ENCODE measurements at places on chromosomes 6 and 20.

GRCh38 chr20:43849496-43850186, 65.0 kb upstream of the TOX2 start:
- no peak for DNase-seq

GRCh38 chr6:12137480-12137879, 125.4 kb downstream of the HIVEP1 start:
- DNase-seq: no peak

GRCh38 chr6:139917951-139918630, 543.6 kb upstream of the CITED2 start:
- DNase-seq: no peak

GRCh38 chr6:23420659-23421350, 705.2 kb upstream of the NRSN1 start:
- no peak for DNase-seq

- no peak for DNase-seq
These were observed 8.1 kb downstream of the TREML4 start for GRCh38 chr6:41236276-41236675.

DNA sequence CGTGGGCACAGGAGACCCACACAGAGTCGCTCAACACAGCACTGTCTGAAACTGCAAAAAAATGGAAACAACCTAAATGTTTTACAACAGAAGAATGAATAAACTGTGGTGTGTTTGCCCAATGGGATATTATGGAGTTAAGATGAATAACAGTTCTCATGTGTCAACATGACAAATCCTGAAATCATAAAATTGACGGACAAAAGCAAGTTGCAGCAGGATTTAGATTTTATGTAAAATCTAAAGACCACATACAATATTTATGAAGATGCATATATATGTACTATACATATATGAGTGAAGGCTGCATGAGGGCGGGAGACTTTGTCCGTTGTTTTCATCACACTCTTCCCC, 79.7 kb downstream of the GRM4 start:
- DNase-seq: no peak

GRCh38 chr6:90765491-90765890, 178.6 kb upstream of the MAP3K7 start:
- DNase-seq: no peak

DNA sequence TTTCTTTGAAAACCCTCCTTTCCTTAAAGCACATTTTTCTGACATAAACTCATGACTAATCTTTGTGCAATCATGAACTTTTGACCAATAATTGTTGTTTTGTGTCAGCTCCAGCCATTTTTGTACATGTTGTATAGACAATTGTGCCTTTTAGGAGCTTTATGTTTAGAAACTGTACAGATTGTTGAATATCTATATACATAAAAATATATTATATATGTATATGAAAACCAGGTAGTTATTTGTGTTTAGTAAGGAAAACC, 125.7 kb upstream of the EDN1 start:
- no peak for DNase-seq

GRCh38 chr20:62900692-62901584, 25.4 kb downstream of the DIDO1 start:
- no peak for DNase-seq

DNA sequence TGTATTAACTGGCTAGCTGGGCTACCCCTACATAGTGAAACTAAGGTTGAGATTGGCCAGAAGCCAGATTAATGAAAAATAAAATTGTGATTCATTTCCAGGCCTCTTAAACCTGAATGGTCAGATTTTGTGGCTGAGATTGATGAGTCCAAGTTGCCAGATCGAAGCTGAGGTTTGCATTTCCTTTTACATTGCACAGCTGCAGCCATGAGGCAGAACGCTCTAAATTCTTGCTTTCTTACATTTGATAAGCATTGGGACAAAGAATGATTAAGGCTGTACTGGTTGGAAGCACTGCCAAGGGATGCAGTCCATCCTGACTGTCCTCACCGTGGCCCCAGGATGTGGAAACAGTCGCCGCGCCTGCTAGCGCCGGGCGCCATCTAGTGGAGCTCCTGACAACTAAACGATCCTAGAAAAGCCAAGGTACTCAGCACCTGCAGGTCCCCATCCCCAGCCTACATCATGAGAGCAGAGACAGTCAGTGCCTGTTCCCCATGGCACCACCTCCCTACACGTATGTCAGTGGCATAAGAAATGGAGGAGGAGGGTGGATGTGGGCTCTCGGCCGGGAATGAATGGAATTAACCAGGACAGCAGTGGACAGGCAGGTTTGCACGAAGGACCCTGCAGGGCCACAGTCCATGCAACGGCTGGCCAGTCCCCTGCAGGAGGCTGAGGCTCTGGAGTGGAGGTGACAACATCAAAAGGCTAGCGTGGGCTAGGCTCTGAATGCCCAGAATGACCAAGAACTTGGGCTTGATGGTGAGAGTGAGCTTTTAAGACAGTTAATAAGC, 19.0 kb downstream of the PXDC1 start:
- no peak for DNase-seq

- DNase-seq: peak; percentile 40
These were observed at the start of gene NRSN2 for GRCh38 chr20:346640-347316. NRSN2 (plus strand) TSS chr20:347111; CDS start chr20:349644, 2,533 bp downstream.

DNA sequence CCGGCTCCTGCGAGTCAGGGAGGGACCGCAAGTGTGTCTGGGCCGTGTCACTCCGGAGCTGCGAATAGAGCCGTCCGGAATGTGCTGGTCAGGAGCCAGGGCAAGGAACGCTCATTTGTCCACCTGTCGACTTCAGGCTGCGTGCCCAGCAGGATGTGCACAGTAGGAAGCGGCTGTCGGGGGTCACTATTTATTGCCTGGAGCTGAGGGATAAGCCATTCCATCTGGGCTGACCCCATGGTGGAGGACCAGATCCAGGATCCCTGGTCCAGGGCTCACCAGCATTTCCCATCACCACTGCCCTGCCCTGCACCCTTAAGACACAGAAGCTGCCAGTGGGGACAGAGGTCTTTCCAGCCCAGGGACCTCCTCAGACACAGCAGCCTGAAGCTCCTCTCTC, 14.7 kb downstream of the NTSR1 start:
- no peak for DNase-seq

GRCh38 chr6:252775-253535, 39.3 kb upstream of the DUSP22 start:
- DNase-seq: no peak

DNA sequence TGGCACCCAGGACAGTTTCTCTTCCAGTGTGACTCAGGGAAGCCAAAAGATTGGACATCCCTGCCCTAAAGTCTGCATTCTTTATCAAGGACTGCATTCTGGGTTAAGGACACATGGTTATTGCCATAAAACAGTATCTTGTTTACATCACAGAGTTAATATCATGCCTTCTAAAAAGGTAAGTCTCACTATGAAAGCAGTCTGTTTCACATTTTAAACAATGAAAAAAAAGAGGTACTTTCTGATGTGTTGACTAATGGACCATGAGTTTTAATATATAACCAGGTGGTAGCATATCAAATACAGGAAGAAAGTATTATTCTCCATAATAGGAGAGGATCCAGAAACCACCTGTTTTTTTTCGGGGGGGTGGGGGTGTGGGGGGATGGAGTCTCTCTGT, 93.7 kb downstream of the TIAM2 start:
- no peak for DNase-seq

DNA sequence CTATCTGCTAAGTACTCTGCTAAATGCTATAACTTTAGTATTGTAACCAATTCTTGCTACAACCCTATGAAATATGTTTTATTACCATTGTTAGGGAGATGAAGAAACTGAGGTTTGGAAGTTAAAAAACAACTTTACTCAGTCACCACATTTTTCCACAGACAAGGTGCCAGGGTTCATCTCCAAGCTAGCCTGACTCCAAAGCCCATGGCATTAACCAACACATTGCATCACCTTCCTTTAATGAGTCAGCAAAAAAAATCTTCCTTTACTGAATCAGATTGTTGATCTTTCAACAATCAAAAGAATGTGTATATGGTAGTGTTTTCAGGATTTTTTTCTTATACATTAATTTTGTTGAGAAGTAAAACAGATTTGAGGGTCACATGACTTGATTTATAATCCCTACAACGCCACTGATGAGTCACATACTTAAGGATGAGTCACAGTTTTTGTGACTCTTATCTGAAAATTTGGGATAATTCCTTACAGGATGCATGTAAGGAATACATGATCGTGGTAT, 41.5 kb downstream of the MAN1A1 start:
- DNase-seq: no peak

DNA sequence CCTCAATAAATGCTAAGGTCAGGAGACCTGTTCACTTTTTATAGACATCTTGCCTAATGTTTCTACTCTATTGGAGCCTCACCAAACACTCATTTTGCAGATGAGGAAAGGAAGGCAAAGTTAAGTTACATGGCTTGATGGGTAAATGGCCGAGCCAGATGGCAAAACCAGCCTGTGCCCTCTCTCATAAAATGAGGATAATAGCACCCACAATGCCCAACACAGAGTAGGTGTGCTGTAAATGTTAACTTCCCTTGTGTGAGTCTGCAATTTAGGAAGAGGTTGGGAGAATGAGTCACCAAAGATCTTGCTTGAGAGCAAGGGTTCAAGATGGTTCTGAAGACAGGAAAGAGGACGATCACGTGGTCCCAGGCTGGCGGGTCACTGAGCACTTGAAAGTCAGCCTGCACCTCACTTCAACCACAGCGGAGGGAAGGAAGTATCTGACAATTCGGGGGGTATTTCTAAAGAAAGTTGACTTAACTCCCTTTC, 3.3 kb downstream of the KCNK5 start:
- DNase-seq: no peak

- no peak for DNase-seq
These were observed 15.0 kb downstream of the NANP start for GRCh38 chr20:25608774-25609173.
